HepG2 (cell line): ENCODE measurements at places on chromosomes 2 and 18.

- DNase-seq = peak; percentile 60
Measured at GRCh38 chr2:179268277-179268925, 3.8 kb upstream of the SESTD1 start.

- DNase-seq = no peak
Measured at GRCh38 chr2:176597916-176598315, 328.7 kb downstream of the MTX2 start.

GRCh38 chr2:236673126-236673822 lies 103.6 kb downstream of the ACKR3 start:
- no peak for DNase-seq

DNA sequence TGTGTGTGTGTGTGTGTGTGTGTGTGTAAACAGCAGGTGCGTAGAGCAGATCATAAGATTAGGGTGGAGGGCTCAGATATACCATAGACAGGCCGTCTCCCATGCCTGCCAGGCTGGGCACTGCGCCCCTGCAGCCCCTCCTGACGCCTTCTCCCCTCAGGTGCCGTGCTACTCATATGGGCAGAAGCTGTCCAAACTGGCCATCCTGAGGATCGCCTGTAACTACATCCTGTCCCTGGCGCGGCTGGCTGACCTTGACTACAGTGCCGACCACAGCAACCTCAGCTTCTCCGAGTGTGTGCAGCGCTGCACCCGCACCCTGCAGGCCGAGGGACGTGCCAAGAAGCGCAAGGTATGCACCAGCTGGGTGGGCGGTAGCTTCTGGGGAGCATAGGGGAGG lies 10.0 kb downstream of the ATOH8 start:
- no peak for DNase-seq

DNA sequence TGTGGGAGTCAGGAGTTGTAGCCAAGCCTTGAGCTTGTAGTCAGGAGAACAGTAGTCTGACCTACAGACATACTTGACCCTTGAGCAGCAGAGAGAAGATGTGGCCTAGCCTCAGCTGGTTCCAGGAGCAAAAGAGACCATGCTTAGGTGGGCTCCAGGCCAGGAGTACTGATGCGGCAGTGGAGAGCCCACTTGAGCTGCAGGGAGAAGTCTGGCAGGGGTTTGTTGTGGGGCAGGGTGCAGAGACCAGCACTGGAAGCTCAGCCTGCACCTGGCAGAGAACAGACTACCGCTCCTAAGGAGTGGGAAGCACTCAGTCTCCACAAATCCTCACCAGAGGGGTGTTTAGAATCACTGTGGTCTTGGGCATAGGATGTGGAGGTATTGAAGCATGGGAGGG lies 197.9 kb downstream of the TPGS2 start:
- DNase-seq = no peak

GRCh38 chr2:168210216-168210894 lies 37.0 kb downstream of the STK39 start:
- no peak for DNase-seq

DNA sequence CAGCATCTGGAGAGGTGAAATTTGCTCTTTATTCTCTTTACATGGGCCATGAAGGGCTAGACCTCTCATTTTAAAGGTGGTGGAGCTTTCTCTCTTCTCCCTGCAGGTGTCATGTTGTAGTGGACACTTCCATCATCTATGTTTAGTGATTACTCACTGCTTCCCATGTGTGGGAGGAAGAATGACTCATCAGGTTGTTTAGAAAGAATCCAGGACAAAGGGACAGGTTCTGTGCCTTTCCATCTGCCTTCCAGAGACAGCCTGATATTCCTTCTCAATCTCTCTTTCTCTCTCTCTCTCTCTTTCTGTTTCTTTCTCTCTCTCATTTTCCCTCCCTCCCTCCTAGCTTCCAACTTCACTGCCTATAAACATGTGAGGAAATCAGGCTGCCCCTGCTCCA lies 38.7 kb downstream of the SCG2 start:
- peak; percentile 69 for DNase-seq

- peak; percentile 66 for DNase-seq
Measured at GRCh38 chr2:43144263-43144662, 82.1 kb downstream of the ZFP36L2 start.

- DNase-seq = no peak
Measured at GRCh38 chr18:36559149-36559857, 261.8 kb downstream of the FHOD3 start.

GRCh38 chr2:124039762-124040291 lies 14.7 kb downstream of the CNTNAP5 start:
- no peak for DNase-seq

- DNase-seq = no peak
Measured at GRCh38 chr18:79516441-79516931, 120.8 kb downstream of the NFATC1 start.

DNA sequence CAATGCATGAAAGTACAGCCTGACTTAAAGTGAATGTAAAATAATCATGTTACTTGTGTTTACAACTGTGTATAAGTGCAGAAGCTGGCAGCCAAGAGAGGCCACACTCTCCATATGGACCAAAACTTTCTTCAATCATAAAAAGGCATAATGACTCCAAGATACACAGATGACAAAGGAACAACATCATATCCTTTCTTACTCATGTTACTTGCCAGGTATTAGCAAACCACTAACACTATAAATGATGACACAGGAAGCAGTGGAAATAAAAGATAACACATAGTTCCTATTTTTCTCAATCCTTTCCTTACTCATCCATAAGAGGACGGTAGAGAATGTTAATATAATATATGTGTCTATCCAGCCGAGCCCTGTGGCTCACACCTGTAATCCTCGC lies 400.0 kb upstream of the CDH2 start:
- DNase-seq = no peak

- no peak for DNase-seq
Measured at GRCh38 chr2:224058048-224058775, 19.1 kb upstream of the SERPINE2 start.

DNA sequence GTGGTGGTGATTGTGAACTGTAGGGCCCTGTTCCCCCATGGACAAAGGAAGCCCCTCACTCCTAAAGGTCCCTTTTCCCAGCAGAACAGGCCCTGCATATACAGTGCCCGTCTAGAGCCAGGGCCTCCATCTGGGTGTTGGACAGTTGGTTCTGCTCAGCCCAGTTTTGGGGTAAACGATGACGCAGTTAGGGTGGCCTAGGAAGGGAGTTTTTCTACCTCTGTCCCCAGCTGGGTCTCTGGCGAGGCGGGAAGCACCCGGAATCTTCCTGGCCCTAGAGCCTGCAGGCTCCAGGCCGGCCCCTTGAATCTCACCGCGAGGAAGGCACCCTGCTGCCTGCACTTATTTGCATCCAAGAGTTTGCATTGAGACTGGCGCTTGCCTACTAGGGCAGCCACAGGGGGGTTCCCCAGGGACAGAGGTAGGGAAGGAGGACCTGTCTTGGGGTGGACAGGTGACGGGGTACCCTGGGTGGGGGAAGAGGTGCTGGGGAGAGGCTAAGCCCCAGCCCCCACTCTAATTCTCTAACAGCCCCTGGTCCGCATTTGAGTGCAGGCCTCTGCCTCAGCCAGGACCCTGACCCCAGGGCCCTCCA lies 529 bp upstream of the MTA3 start:
- DNase-seq = peak; percentile 40
